Stimulated activated CD8-positive, alpha-beta memory T cell treated with anti-CD3 and anti-CD28 coated beads, Interleukin-7, amount 100 ng/mL, for 1 hour (primary cell): ENCODE measurements at places on chromosomes 7 and 10.
A peak's percentile ranks its signal among the peaks of the same experiment; 100 is the strongest.

DNA sequence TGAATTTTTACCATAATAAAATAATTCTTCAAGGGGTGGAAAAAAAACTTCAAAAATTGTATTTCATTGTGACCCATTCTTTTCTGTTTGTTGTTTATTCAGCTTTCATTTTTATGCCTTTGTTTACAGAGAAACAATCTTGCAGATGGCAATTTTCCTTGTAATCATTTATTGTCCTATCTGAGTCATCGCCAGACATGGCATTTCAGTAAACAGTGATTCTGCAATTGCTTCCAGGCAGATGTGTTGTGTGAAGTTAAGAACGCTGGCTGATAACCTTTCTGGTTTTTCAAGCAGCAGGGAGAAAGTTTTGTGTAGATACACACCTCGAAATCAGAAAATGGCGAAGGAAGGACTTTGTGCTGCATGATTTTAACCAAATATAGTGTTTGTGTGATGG, 80.7 kb upstream of the RPA3 start:
- no peak for DNase-seq

DNA sequence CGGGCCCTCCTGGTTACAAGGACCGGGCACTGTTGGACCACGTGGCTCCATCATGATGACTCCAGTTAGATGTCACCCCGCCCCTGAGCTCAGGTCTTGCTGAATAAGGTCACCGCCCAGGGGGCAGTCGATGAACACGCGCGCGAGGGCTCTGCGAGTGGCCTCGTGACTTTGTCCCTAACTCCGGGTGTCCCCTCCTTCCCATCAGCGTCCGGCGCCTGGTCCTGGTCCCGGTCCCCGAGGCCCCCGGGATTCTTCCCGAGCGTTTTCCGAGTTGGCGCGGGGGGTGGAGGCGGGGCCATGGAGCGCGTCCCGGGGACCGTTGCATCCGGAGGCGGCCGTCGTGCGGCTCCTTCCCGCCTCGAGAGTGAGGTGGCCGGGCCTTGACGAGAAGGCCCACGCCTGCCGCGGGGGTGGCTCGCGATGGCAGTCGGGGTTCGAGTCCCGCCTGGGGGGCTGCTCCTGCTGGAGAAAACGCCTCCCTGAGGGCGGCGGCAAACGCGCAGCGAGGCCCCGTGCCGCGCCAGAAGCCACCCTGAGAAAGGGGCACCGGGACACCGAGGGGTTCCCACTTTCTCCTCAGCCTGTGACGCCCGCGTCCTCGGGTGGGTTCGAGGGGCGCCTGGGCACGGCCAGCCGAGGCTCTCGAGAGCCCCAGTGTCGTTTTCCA, 569 bp upstream of the NPTX2 start:
- DNase-seq: no peak

DNA sequence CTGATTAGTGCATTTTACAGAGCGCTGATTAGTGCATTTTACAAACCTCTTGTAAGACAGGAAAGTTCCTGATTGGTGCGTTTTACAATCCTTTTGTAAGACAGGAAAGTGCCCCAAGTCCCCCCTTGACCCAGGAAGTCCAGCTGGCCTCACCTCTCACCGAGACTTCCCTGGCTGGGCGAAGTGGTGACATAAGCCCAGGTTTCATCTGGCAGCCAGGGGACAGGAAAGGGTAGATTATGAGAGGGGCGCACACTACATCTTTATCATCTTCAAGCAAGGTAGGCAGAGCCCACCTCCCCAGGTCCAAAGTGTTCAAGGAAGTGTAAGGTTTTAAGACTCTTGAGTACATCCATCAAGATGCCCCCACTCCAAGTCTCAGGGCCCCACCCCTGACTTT, 5.5 kb upstream of the GDF10 start:
- DNase-seq: no peak

DNA sequence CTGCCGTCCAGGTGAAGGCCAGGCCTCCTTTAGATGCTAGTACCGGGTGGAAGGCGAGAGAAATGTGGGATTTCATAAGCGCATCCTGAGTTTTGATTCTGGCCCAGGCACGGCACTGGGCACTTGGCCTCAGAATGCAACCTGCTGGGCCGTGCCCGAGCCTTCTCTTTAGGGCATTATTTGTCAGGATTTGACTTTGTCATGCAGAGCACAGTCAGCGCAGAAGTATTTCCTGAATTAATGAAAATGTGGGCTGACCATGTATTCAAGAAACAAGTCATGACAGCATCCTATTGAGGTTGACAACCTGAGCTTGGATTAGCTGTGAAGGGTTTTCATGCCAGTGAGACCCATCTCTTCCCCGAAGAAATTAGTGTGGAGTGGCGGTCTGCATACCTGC, 34.4 kb downstream of the RCC1L start:
- DNase-seq: no peak

GRCh38 chr10:79383974-79384606, 36.8 kb downstream of the PPIF start:
- DNase-seq: no peak

- DNase-seq: no peak
These were observed 22.2 kb downstream of the TMEM209 start for GRCh38 chr7:130182990-130183389.

DNA sequence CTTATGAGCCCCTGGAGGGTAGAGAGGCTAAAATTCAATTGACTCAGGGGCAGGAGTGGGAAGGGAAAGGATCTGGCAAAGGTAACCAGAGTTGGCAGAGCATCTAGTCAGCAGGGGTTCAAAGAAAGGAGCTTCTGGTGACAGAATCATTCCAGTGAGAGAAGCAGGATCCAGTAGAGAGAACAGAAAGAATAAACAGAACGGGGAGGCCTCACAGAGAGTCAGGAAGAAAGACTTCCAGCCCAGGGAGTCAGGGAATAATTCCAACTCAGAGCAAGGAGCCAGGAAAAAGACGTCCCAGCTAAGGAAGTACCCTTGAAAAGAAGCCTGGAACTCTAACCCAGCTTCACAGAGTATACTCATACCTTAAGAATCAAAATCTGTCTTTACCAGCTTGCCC, 66.6 kb upstream of the CPXM2 start:
- no peak for DNase-seq

GRCh38 chr7:18570441-18570840, 74.9 kb downstream of the HDAC9 start:
- no peak for DNase-seq

- DNase-seq: no peak
These were observed 264.3 kb downstream of the AUTS2 start for GRCh38 chr7:69862413-69863064.

DNA sequence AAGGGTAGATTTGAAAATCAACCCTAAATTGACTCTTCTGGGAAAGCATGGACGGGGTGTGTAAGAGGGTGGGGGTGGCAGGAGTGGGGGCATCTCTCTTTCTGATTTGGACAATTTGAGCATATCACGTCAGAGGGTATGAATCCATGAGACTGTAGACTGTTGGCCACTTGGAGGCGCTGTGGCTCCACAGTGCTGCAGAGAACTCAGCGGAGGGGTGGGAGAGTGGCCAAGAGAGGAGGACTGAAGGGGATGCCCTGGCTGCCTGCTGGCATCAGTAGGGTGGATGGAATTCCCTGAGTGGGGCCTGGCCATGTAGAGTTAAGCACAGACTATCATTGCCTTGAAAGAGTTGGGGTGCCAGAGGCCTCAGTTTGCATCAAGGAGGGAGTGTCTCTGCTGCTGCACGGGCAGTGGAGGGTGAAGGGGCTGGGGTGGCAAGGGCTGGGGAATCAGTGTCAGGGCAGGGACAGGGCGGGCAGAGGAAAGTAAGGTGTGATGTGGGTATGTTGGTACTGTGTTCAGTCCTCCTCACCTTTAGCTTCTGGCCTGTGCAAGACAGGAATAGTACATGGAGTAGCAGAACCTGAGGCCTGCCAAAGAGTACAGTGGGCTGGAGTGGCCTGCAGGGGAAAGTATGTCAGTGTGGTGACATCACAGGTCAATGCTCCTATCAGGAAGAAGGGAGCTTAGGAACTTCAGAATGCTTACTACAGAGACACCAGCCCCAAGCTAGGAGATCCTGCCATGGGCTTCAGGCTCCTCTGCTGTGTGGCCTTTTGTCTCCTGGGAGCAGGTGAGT, 133.5 kb upstream of the PRSS58 start:
- DNase-seq: no peak

DNA sequence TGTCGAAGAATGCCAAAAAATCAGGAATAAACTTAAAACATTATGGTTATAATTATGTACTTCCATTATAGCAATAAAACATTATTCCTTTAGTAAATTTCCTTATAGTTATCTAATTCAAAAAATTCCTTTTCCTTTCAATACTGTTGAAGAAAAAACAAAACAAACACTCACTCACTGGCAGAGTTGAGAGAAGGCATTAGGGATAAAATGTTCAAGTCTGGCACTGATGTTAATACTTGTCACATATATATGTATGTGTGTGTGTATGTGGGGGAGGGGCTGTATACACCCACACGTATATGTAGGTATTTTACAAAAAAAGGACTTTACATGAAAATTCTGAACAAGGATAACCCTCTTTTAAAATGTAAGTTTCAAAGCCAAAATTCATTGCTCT, 150.2 kb upstream of the MEOX2 start:
- DNase-seq: no peak

GRCh38 chr7:148419856-148420832, 170.4 kb upstream of the C7orf33 start:
- no peak for DNase-seq

DNA sequence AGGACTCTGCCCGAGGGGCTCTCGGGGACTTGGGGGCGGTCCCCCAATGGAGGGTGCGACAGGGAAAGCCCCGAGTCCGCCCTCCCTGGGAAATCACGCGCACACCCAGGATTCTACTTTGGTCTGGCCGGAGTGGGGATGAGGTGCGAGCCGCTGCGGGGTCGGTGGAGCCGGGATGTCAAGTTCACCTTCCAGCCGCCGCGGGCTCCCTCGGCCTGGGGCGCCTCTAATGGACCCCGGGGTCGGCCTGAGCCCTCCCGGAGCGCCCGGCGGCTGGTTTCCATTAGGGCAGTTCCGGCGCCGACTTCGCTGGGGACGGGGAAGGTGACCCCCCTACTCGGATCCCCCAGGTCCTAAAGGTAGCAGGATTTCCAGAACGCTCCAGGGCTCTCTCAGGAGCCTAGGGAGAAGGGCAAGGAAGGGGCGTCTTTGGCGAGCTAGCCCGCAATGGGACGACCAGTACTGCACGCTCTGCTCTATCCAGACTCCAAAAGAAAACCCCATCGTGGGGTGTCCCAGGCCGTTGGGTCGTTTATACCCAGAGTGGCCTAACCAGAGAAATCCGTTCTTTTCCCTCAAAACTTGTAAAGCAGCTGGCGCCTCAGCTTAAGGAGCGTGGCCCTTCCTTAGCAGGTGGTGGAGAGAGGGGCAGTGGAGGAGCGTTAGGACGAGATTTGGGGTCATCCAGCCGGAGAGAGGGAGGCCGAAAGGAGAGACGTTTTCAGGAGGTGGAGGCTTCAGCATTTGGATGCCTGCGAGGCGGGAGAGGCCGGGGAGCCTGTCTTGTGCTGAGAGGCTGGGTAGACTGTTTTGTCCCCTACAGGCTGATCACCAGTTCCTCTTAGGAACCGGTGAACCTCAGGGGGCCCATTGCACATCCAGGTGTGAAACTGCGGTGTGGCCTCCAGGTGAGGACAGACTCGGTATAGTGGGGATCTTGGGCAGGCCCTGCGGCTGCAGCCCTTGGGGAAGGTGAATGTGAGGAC, 860 bp upstream of the WDR86 start:
- no peak for DNase-seq

- DNase-seq: no peak
These were observed 81.6 kb upstream of the CHST15 start for GRCh38 chr10:124174673-124175645.

- peak; percentile 29 for DNase-seq
These were observed 107.0 kb upstream of the INSIG1 start for GRCh38 chr7:155190688-155191087.

GRCh38 chr7:95509199-95509598, 23.5 kb downstream of the ASB4 start:
- DNase-seq: no peak

GRCh38 chr10:86366902-86367151, 232 bp upstream of the GRID1 start:
- no peak for DNase-seq

- no peak for DNase-seq
These were observed 119.6 kb downstream of the ZMIZ1 start for GRCh38 chr10:79188154-79188965.

- no peak for DNase-seq
These were observed 777 bp downstream of the RUNDC3B start for GRCh38 chr7:87628780-87629569.

GRCh38 chr7:47392241-47392759, 189.6 kb downstream of the TNS3 start:
- no peak for DNase-seq

- no peak for DNase-seq
These were observed 135.9 kb upstream of the PODXL start for GRCh38 chr7:131692131-131692960.

DNA sequence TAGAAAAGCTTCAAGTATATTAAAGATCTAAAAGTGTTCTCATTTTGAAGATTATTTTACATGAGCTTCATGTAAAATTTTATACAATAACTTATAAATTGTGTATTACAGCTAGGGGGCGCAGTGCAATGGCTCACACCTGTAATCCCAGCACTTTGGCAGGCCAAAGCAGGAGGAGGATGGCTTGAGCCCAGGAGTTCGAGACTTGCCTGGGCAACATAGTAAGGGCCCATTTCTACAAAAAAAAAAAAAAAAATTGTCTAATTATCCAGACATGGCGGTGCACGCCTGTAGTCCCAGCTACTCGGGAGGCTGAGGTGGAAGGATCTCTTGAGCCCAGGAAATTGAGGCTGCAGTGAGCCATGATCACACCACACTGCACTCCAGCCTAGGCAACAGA, 16.6 kb downstream of the ACBD5 start:
- DNase-seq: no peak

GRCh38 chr10:22655312-22655981, 58.9 kb downstream of the PIP4K2A start:
- no peak for DNase-seq

DNA sequence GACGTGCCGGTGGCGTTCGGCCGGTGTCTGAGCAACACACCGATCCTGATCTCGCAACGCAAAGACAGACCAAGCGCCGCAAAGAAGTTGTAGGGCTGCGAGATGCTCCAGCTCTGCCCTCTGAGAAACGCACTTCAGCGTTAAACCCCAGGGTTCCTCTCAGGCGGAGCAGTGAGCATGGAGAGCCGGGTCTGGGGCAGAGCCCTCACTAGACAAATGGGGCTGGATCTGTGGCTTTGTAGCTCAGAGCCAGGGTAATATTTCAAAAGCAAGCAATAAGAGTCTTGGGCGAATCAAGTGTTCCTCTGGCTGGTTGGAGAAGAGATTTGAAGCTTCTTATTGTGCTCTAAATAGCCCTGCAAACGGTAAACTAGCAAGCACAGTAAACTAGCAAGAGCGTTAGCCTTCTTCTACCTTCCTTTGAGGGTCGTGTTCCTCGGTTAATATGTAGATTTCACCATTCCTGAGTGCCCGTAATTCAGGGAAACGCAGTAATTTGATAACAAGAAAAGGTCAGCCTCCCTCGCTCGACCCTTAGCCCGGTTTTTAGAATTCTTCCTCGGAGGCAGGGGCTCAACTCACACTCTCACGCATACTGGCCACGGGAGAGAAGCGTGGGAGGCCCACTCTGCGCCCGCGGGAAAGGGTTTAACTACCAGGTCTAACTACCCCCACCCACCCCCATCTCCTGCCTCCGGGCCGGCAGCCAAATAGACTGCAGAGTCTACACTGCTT, 6.7 kb downstream of the SKAP2 start:
- no peak for DNase-seq

GRCh38 chr10:113630929-113631533, 32.8 kb downstream of the NRAP start:
- DNase-seq: no peak
